ENCODE measurements at places on chromosomes 3 and 15.

- DNase-seq: no peak
Measured at GRCh38 chr3:23461069-23461468, 257.9 kb downstream of the UBE2E2 start.

DNA sequence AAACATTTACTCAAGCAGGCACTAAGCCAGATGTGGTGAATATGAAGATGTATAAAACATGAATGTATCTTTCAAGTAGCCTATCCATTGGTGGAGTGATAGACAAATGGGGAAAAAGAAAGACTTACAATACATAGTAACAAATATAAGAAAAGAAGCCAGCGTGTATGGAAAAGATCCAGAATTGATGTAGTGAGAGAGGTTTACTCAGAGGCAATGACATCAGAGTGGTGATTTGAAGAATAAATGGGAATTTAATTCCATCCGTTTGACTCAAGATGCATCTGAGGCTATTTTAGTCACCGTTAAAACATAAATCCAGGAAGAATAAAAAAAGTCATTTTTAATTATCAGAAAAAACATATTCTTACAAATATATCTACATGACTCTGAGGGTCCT, 162.6 kb downstream of the IL1RAP start:
- DNase-seq: no peak

GRCh38 chr3:129005526-129006303, 4.6 kb downstream of the EFCC1 start:
- no peak for DNase-seq

GRCh38 chr3:42569593-42570142, 12.1 kb downstream of the SEC22C start:
- peak; percentile 77 for DNase-seq

DNA sequence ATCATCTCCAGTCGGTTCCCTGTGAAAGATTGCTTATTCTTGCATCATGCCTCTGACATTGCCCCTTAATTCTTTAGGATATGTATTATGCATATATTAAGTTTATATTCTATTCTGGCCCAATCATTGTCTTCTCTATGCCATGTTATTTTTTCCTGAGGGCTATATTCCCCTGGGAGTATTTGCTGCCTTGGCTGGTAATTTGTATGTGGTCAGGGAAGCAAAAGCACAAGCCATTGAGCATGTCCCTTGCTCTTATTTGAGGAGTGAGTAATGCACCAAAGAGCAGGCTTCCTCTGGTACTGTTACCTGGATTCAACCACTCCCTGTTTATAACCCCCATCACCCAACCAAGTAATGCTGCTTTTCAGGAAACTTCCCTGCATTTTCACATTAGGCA, 36.3 kb downstream of the STAC start:
- no peak for DNase-seq

DNA sequence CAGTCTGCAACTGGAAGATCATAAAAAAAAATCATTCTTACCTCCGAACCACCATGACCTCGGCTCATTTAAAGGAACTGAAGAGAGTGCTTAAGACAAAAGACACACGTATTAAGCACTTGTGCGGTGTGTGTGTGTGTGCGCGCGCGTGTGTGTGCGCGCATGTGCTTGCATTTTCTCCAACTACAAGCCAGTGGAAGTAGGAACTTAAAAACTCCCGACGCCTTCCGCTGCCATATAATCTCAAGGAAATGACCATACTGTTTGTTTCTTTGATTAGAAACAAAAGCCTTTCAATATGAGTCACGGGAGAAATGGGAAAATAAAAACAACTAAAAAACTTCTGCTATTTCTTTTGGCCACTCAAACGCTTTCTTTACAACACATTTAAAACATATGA, 32.4 kb downstream of the FRMD4B start:
- DNase-seq: no peak

DNA sequence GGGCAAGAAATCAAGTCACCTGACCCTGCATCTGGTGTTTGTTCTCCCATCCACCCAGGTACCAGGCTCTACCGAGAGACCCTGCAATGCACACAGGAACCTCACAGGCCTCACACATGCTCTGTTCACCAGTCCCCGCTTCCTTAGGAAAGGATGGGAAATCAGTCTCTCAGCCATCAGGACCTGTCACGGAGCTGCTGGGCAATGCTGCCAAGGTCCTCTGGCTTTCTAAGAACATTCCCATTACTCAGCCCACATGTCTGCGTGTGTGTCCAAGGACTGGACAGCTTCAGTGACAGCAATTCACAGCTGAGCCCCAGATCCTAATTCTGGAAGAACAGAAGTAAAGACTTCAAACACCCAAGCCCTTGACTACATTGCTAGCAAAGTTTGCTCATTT, 6.5 kb upstream of the SRGAP3 start:
- no peak for DNase-seq

- no peak for DNase-seq
Measured at GRCh38 chr3:39143051-39143885, 10.1 kb downstream of the CSRNP1 start.

DNA sequence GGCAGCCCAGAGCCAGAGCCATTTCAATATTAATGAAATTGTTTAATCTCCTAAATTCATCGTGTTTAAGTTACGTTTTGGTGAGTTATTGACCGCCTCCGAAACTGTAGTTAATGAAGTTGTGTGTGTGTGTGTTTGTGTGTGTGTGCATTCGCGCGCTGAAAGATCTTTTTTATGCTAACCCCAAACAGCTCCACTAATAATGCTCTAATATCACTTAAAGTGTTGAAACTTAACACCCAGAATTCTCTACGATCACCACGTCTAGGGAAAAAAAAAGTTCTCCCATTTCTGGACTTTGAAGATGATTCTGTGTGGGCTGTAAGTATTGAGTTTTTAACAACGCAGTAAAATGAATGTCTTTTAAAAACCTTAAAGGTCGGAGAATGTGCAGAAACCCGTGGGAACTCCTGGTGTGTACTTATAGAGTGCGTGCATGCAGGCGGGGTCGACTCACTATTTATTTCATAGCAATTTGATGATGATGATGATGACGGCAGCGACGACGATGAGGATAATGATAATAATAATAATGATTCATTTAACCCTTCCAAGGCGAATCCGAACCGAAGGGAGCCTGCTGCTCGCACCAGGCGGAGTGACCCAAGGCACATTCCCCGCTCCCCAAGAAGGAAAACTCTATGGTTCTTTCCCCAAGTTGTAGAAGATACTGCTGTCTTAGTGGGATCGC, 1.4 kb upstream of the FOXB1 start:
- DNase-seq: no peak

DNA sequence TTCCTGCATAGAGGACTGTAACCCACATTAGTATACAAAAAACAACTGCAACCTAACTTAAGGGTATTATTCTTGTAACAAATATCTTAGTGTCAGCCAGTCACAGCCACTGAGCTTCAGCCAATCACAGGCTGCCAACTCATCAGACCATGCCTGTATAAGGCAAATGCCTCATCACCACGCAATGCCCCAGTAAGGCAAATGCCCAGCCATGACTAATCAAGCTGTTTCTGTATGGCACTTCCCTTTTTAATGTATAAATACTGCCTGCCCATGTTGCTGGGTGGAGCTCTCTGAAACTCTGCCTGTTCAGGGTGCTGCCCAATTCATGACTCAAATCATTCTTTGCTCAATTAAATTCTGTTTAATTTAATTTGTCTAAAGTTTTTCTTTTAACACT, 18.4 kb upstream of the GABRA5 start:
- no peak for DNase-seq

- DNase-seq: no peak
Measured at GRCh38 chr3:175311946-175312345, 452.8 kb downstream of the NAALADL2 start.

GRCh38 chr15:68051109-68051508, 3.0 kb upstream of the PIAS1 start:
- no peak for DNase-seq

DNA sequence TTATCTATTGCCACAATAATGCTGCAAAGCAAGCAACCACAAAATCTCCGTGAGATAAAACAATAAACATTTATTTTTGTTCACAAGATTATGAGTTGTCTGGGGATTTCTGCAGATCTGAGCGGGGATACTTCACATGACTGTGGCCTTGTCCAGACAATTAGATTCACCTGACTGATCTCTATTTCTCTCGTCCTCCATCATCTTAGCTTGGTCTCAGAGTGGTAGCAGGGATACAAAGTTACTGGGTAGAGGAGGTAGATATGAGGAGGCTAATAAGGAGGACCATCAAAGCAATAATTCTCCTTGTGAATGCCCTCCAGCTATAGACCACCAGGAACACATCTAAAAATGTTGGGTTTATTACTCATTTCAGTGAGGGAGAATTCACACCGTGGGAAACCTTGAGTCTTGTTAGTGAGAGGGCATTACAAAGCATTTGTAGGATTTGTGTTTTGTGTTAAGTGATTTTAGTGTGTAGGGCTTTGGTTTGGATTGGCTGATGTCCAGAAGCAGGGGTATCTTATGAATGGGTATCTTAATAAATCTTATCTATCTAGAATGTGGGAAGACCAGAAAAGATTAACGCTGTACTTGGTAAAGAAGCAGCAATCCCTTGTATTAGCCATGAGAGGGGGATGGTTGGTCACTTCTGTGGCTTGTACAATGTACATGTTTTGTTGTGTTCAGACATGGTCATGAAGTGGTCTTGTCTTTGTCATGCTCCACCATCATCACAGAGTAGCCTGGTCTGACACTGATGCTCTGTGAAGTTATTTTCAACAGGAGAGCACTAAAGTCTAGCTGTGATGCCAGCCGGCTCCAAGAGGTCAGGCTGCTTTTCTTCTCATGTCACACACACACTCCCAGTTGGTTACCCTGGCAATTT, 287.6 kb upstream of the STT3B start:
- no peak for DNase-seq

DNA sequence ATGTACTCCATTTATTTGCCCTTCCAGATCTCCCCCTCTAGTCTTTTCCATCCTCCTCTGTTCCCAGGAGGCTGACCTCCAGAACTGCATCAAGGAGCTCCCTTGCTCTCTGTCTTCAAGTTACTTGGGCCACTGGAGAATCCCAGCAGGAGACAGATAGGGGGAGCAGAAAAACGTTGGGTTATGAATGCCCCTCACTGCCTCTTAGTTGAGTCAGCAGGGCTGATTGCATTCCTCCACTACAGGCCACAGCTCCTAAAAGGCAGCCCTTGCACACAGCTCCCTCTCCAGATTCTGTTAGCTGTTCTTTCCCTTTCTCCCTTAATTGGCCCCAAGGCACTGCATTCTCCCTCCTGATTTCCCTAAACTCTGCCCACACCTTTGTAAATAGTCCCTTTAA, 12.4 kb upstream of the CEP152 start:
- no peak for DNase-seq

- no peak for DNase-seq
Measured at GRCh38 chr3:178060407-178060806, 475.8 kb upstream of the KCNMB2 start.

GRCh38 chr3:13189639-13190377, 116.6 kb upstream of the IQSEC1 start:
- no peak for DNase-seq

DNA sequence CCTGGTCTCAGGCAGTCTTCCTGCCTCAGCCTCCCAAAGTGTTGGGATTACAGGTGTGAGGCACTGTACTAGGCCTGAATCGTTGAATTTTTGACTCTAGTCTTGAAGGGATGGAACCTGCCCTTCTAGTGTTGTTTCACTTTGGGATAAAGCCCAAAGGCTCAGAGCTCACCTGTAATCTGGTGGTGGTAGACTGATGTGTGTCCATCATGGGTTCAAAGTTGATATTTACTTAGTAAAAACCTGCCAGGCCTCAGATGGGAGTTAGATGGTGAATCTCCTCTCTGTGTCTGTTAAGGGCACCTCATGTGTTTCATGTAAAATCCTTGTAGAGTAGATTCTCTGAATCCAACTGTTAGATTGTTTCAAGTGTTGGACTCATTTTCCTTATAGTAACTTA, 41.1 kb downstream of the FNDC3B start:
- DNase-seq: no peak

DNA sequence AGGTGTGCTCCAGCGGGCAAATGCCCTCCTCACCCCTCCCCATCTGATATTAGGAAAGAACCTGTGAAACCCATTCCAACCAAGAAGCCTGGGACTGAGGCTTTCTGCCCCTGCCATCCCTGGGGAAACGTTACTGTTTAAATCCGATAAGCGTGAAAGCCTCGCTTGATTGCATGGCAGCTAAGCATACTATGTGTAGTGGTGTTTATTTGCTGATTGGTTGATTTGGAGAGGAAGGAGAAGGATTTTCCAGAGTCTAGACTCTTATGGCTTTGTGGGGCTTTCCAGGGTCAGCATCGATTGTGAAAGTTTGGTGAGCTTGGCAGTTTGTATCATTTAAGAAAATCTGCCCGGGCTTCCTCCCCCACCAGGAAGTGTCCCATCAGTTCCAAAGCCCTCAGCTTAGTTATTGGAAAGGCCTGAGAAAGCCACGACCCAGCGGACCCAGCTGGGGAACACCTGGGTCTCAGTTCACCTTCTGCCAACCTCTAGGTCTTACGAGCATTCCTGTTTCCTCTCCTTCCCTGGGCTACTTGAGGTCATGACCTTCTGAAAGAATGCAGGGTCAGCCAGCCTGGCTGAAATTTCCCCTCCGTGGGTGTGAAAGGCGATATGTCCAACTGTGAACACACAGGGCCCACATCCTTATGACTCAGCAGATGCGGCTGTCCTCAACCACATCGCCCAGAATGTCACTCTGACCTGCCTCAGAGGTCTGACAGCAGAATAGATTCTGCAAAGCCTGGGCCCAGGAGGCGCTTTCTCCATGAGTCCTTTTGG, 62.8 kb upstream of the HERC1 start:
- DNase-seq: peak; percentile 41

DNA sequence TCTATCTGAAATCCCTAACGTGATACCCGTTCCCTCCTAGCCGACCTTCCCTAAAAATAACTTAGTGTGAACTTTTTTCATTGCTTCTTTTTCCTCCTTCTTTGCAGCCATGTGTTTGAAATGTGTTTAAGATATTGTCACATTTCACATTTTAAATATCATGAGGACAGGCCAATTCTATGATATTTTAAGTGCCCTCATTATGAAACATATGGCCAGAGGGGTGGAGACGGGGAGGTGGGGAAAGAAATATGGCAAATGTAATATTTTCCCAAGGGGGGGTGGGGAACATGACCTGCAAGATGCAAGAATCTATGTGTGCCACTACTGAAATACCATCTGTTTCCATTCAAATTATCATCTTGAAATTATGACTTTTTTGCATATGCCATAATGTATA, 1039.2 kb downstream of the AGBL1 start:
- DNase-seq: no peak

GRCh38 chr15:98651036-98651481, 2.7 kb downstream of the IGF1R start:
- peak; percentile 52 for DNase-seq

DNA sequence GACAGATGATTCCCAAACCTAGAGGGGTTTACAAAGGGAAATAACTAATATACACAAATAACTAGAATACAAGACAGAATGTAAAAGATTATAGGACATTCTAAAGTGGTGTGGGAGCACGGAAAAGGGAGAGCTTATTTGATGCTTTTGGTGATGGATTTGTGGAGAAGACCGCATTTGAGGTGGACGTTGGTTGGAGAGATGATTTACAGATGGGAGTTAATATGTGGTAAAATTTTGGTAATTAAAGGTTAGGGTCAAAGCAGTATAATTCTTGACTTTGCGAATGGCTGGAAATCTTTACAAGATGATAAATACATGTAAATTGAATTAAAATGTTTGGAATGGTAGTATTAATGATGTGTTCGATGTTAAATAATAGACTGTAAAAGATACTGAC, 1.2 kb downstream of the KNL1 start:
- no peak for DNase-seq
